EL (cell line): ENCODE measurements at places on chromosomes 6 and 20.

GRCh38 chr6:39495640-39496039 lies 173.1 kb upstream of the KCNK16 start:
- DNase-seq: no peak

GRCh38 chr6:75147512-75147911 lies 58.3 kb downstream of the COL12A1 start:
- no peak for DNase-seq

DNA sequence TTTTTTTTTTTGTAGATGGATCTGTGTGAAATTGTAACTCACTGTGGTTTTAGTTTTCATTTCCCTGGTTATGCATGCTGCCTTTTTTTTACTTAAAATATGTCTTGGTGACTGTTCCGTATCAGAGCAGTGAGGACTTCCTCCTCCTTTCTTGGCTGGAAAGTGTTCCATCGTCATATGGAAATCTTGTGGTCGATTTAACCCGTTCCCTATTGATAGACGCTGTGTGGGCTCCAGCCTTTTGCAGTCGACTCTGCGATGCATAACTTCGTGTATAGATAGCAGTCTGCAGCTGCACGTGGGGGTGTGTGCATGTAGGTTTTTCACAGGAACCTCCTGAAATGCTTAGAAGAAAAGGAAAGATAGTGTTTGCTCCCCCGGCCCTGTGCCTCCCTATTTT lies 28.1 kb upstream of the PNPLA1 start:
- DNase-seq: no peak

GRCh38 chr6:40160826-40161225 lies 226.6 kb upstream of the MOCS1 start:
- no peak for DNase-seq

GRCh38 chr20:59561614-59562277 lies 42.6 kb upstream of the PHACTR3 start:
- no peak for DNase-seq
